ENCODE measurements at places on chromosomes 5 and 9.

DNA sequence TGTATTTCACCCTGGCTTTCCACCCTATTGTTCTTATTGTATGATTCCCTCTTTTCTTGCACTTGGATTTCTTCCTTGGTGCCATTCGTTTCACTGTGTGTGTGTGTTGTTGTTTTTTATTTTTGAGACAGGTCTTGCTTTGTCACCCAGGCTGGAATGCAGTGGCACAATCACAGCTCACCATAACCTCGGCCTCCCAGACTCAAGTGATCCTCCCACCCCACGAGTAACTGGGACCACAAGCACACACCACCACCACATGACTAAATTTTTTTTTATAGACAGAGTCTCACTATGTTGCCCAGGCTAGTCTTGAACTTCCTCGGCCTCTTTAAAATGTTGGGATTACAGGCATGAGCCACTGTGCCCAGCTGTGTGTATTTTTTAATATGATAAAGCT lies 72.0 kb downstream of the MLLT3 start:
- no peak for DNase-seq

- no peak for DNase-seq
These were observed 237.6 kb upstream of the RGMB start for GRCh38 chr5:98535901-98536300.

DNA sequence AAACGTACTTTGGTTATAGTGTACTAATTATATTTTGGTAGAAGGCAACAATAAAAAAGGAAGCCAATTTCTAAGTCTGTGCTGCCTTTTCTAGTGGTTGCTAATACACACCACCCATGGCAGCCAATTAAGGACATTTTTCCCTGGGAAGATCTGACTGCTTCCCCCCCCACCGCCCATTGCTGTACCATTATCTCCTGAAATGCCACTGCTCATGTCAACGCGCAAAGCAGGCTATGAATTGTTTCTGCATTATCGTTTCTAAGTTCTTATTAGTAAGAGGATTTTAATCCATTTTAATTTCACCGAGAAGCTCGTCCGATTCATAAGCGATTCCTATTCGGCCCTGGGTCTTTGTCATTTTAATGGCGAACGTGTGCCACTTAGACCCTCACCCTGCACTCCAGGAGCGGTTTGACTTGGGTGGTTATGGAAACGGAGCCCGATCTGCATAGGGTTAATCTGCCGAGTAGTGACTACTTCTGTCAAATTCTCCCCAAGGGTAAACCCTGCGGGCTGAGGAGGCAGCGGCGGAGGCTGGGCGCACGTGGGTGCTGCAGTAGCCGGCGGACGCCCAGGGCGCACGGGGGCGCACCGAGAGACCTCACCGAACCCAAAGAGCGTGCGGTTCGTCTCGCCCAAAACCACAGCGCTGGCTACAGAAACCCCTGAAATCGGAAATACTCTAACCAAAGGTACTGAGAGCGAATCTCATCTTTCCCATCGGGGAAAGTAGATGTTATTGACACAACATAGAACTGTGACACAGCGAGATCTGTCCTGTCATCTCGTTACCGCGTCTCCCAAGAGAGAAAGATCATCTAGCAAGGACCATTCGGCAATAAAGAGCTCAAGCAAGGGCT lies 55.8 kb upstream of the SHC3 start:
- DNase-seq = peak; percentile 37

DNA sequence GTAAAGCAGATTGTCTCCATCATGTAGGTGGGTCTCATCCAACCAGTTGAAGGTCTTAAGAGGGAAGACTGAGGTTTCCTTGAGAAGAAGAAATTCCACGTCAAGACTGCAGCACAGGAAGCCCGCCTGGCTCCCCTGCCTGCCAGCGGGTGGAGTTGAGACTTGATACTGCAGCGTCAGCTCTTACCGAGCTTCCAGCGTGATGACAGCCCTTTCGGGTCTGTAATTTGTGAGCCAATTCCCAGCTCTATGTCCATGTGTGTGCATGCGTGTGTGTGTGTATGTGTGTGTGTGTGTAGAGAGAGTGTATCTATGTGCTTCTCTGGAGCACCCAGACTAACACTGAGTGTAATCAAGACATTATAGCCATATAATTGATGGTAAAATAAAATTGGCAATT lies 379.7 kb upstream of the IRX2 start:
- no peak for DNase-seq

GRCh38 chr9:110357505-110357904 lies 19.8 kb upstream of the TXNDC8 start:
- no peak for DNase-seq

DNA sequence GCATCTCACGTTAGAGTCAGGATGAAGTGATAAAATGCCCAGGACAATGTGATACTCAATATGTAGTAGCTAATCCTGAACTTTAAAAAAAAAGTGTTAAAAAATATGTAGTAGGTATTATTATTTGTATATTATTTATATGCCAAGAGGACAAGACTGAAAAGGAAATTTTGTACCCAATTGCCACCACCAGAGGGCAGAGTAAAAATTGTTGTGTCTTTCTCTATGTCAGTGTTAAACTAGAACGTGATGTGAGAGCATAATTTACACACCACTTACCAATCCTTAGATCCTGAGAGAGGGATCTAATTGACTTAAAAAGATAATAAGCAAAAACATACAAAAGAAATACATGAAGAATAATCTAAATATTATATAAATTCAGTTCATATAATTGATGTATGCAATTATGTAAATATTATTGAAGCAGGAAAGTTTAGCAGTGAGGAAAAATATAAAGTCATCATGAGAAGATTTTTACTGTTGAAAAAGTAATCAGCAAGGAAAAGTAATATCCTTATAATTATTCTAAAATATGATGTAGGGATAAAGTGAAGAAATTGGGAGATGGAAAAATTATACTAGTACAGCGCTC lies 288.9 kb downstream of the RAB3C start:
- peak; percentile 39 for DNase-seq

DNA sequence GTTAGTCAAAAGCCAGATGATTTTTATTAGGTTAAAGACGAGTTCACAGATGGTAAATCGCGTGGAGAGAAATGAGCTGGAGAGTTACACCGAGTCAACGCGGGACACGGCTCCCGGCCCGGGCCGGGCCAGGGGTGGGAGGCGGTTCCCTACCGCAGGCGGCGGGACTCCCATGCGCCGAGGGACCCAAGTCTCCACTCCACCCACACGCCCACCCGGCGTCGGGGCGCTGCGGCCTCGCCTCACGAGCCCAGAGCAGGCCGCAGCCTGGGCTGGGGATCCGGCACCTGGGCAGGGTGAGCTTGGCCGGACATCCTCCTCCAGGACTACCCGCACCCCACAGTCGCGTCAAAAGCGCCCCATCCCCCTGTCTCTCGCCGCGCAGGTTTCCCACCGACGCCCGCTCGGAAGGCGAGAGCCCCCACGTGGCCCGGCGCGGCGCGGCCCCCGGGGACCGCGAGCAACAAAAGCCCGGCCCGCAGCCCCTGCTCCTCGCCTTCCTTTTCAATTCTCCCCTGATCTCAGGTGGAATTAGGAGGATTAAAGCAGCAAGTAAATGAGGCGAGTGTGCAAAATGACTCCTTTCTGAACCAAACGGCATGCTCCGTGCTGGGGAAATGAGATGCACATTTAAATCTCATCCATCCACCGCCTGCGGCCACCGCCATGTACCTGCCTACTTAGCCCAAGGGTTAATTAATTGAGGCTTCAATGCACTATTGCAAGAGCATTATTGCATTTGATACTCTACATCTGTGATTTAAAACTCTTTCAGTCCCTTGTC lies 196.5 kb upstream of the TBCA start:
- no peak for DNase-seq

- DNase-seq = no peak
These were observed 375.6 kb upstream of the CLINT1 start for GRCh38 chr5:158234323-158235158.

GRCh38 chr9:112971415-112971814 lies 40.6 kb downstream of the ZNF883 start:
- peak; percentile 65 for DNase-seq

DNA sequence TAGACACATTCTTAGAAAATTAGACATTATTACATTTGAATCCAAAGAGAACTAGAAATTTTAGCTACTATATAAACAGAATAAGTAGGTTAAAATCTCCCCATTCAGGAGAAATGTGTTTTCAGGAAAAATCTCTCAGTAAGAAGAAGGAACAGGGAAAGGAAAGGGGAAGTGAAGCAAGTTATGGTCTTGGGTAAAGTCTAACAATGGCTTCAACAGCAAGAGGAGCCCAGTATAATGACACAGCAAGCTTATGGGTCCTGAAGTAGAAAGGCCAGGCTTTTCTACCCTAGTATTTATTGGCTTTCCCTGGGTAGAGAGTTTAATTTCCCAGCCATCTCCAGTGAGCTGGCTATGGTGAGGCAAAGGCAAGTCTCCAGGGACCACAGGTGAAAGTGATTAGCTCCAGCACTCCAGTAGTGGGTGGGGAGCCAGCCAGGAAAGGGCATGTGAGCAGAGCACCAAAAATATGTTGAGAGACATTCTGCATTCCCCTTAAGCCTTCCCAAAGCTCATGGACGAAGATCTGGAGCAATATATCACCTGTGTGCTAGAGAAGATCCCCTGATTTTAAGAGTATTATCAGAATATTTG lies 981.7 kb downstream of the NR2F1-AS1 start:
- no peak for DNase-seq

- peak; percentile 87 for DNase-seq
These were observed 13.8 kb downstream of the PROP1 start for GRCh38 chr5:177982072-177982727.

GRCh38 chr9:134350416-134350994 lies 24.2 kb downstream of the RXRA start:
- DNase-seq = no peak

DNA sequence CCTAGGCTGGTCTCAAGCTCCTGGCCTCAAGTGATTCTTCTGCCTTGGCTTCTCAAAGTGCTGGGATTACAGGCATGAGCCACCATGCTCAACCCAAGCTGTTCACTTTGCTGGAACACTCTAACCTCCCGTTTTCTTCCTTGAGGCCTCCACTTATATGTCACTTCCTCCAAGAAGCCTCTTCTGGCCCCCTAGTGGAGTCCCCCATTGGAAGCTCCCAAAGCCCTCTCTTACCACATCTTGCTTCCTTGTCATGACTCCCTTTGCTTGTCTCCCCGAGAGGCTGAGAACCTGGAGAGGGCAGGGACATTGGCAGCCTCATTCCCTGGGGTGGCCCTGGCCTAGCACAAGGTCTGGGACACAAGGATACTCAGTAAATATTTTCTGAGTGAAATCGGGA lies 80.8 kb downstream of the PDE6A start:
- DNase-seq = no peak

- no peak for DNase-seq
These were observed 21.6 kb downstream of the SH3TC2 start for GRCh38 chr5:149041242-149041641.

DNA sequence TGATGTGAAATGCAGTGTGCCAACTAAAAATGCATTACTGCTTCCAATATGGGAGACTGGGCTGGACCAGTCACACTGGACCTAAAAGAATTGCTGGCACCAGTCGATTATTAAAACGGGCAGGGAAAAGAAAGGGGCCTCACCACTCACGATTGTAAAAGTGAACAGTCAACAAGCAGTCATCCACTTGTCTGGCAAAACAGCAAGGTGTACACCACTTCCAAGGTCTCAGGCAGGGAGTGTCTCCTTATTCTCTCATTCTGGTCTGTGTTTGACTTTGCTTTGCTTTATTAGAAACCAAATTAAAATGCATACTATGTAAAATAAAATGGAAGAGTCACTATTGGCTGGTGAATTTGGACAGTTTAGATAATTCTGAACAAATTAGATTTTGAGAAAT lies 57.8 kb upstream of the TRPM3 start:
- no peak for DNase-seq

- DNase-seq = no peak
These were observed 78.2 kb upstream of the MAN2A1 start for GRCh38 chr5:109611505-109611904.

DNA sequence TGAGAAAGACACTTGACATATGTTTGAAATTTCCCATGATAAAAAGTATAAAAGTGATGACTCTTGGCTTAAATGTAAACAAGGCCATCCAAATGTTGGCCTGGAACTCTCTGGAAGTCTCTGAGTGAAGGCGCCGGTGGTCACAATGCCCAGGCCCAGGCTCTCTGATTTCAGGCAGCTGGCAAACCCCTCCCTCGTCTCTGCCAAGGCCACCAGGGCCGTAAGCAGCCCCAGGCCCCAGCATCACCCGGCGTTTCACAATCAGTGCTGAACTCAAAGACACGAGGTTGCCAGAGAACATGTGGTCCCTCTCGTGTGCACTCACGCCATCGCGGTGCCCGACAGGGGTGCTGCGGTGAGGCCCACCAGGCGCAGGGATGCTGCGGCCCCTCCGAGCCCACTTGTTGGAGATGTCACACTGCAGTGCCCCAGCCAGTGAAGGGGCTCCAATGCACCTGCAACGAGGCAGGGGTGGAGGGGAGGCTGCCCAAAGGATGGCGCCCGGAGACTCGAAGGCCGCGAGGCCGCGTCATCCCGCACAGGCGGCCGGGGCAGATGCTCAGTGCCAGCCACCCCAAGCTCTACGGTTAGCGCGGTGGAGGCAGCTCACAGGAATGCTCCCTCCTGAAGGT lies 15.0 kb downstream of the LPCAT1 start:
- no peak for DNase-seq

DNA sequence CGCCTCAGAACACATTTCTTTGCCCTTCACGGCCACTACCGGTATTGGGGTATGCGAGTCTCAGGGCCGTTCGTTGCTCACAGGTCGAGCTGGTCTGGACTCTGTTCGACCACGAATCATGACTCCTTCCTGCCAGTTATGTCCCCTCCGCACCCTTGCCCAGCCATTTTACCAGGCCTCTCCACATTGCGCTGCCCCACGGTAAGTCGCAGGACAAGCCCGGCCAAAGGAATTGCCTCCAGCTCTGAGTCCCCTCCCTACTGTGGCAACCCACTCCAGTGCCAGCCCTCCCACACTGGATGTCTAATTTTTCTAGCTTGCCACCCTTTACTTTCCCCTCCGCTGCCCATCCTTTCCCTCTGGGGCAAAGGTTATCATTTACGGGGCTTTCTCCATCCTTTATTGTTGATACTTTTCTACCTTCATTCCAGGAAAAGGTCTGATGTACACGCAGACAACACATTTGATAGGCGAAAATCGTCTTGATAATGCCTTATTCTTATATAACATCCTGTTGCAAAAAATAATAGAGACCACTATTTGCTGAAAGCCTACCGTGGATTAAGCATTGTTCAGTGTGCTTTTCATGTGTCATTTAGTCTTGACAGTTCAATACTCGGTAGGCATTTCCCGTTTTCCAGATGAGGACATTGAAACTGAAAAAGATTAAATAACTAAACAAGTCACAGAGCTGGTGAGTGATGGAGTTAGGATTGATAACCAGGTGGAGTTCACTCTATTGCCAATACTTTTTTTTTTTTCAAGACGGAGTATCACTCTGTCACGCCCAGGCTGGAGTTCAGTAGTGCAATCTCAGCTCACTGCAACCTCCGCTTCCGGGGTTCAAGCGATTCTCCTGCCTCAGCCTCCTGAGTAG lies 958 bp upstream of the HSPA5 start:
- DNase-seq = peak; percentile 21

- no peak for DNase-seq
These were observed 41.9 kb upstream of the SPATA31C2 start for GRCh38 chr9:88180081-88180765.

DNA sequence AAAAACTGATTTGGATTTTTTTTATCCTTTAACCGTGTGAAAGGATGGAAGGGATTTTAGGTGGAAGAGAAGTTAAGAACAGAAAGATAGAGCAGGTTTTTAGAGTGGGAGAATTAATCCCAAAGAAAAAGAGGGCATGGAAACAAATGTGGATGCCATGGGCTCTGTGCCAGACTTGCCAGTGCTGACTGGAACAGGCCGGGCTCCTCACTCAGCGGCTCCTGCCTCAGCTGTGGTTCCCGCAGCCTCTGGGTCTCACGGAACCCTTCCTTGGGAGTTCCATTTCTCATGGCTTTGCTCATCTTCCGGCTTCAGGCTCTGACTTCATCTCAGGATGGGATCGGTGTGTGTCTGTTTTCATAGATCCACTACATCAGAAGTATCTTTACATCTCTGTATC lies 30.4 kb upstream of the SLC2A8 start:
- no peak for DNase-seq

Data from iPS-NIHi11 (cell line).